Activated CD4-positive, alpha-beta T cell treated with anti-CD3 and anti-CD28 coated beads for 36 hours (primary cell): ENCODE measurements at places on chromosomes 7 and 10.

DNA sequence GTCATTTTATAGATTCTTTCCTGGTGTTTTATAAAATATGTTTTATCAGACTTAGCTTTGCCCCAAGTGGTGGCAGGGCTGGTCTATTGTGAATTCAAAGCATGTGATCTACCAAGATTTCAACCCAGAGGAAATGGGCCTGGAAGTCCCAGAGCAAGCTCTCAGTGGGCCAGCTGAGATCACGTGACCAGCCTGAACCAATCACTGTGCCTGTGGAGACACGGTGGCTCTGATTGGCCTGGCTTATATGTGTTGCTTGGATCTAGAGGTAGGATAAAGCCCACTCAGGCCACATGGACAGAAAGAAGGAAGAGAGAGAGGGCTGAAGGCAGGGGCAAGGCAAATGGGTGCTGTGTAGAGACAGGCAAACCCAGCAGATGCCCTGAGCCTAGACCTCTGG is 65.5 kb upstream of the GATA3 start:
- peak; percentile 9 for DNase-seq

DNA sequence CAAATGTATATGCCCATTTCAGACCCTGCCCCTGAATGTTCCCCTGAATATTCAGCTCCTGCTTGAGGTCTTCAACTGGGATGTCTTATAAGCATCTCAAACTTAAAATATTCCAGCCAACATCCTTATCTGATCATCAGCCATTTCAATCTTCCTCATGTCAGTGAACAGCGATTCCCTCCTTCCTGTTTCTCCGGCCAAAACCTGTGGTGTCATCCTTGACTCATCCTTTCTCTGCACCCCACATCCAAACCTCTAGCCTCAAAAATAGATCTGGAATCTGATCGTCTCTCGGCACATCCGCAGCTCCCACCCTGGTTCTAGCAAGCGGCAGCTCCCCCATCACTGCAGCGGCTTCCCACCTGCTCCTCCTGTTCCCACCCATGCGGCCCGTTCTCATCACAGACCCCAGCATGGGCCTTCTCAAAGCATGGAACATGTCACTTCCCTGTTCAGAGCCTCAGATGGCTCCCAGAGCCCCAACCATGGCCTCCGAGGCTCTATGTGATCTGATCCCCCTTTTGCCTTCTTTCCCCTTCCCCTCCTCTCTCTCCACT is 165.7 kb downstream of the HECW1 start:
- DNase-seq: no peak

DNA sequence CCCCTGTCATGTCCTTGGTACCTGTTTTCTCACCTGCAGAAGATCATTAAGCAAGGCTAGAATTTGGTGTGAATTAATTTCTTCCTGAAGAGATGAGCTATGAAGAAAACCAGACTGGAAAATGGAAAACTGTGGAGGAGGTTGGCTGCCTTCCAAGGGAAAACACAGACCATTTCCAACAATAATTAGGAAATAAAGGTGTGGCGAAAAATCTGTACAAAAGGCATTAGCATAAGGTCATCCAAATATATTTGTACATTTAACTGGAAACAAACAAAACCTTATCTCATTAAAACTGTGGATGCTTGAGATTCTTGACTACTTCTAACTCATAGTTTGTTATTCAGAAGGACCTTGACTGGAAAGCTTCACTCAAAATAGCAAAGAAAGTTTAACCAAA is 1.7 kb downstream of the STN1 start:
- DNase-seq: no peak

DNA sequence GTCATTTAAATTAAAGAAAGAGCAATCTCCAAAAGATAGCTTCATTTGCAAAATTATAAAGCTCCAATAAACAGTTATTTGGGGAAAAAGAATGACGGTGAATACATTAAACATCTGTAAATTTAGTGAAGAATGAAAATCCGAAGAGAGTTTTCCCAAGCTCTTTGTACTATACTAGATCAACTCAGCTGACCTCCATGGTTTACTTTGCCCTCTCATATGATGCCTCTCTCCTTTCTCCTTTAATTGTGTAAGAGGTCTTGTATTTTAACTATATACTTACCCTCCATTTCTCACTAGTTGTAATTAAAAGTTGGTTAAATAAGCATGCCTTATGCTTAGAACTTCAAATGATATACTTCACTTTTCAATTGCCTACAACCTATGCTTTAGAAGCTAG is 125.8 kb downstream of the CACNA2D1 start:
- no peak for DNase-seq

DNA sequence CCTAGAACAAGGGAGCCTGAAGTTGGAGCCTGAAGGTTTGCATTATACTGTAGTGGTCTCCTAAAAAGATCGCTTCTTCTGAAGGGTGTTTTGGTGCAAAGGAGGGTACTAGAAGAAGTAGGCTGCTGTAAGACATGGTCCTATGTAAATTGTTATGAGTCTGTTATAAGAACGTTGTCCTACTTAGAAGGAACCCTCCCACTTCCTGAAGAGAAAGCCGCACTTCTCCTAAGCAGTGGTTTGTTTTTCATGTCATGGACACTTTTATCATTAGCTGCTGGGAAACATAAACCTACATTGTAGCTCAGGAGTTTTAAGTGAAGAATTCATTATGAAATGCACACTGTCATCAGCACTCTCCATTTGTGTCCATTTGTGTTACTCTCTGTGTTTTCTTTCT is 129.1 kb upstream of the ITGB1 start:
- DNase-seq: no peak

- no peak for DNase-seq
Measured at GRCh38 chr10:73166972-73167371, 836 bp downstream of the ECD start.

DNA sequence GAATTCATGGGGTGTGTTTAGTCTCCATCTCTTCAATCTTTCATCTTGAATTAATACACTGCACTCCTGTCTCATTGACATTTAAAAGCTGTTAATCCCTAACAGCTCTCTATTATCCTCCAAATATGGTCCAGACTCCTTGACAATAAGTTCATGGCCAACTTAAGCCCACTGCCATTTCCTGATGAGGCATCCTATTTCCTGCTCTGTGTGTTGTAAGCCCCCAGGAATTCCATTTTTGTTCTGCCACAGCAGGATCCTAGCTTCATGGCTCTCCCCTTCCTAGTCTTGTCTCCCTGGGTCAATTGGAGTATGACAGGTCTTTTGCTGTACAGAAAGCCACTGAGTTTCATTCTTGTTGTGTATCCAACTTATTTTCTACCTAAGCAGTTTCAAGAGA is 218.8 kb downstream of the OTUD1 start:
- no peak for DNase-seq

DNA sequence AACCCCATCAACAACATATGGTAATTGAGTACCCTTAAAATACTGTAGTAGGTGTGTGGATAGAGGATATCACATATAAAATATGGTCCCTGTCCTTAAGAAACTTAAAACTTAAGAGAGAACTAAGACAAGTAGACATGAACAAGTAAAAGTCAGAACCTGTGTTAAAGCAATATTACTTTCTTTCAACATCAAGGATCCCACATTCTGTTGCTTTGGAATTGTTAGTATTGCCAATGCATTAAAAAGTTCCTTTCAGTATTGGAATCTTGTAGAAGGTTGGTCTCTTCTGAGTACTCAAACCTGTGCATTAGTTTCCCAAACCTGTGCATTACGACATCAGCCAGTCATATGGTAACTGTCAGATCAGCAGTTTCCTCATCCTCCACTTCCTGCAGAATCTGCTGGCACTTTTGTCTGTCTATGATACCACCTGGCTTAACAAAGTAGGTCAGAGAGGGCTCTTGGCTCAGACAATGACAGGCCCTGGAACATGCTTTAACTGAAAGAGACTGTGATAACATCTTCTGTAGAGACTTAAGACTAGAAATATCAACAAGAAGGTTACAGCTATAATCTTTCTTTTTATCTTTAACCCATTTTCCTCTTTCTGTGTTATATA is 56.5 kb downstream of the CCDC71L start:
- DNase-seq: peak; percentile 52

DNA sequence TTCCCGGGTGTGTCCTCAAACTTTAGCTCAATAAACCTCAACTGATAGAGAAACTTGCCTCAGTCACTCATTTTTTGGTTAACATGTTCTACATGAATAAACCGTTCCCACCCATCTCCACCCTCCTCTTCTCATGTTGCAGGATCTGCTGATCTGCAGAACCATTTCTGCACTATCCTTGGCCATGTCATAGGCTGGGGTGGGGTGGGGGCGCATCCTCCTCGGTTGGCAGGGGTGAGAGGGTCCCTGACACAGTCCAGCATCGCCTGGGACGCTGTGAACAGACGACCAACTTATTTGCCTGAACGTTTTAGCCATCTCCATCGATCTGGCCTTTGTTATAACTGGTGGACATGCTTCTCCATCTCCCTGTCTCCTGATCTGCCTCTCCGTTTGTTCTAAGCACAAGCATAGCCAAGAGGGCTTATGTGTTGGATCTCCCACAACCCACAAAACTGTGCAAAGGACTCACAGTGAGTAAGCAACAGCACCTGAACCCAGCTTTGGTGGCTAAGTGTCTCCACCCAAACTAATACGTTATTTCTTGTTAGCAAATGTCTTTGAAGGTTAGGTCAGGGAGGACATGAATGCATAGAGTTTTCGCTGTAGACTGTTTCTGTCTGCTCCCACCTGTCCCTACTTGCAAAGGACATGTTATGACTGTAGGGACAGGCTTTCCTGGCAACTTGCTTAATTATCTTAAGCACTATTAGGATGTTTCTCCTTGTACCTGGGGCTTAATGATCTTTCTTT is 51.7 kb downstream of the PRKCQ start:
- no peak for DNase-seq

DNA sequence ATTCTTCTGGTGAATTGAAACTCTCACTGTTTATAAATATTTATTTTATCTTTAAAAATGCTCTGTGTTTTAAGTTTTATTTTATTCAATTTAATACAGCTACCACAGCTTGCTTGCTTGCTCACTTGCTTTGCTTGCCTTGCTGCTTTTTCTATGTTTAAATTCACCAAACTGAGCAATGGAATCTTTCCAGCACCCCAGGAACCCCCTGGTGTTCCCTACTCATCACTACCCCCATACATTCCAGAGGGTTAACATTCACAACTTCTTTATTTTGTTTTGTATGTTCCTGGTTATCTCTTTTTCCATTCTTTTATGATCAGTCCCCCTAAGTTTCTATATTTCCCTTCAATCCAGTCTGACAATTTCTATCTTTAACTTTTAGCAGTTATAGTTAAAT is 166.5 kb upstream of the COL1A2 start:
- DNase-seq: no peak

GRCh38 chr7:26187380-26188205 is 13.0 kb downstream of the HNRNPA2B1 start:
- no peak for DNase-seq

- no peak for DNase-seq
Measured at GRCh38 chr7:129388333-129389098, 45.7 kb upstream of the STRIP2 start.

- DNase-seq: no peak
Measured at GRCh38 chr10:104641937-104642657, 1.0 kb downstream of the SORCS3 start.

DNA sequence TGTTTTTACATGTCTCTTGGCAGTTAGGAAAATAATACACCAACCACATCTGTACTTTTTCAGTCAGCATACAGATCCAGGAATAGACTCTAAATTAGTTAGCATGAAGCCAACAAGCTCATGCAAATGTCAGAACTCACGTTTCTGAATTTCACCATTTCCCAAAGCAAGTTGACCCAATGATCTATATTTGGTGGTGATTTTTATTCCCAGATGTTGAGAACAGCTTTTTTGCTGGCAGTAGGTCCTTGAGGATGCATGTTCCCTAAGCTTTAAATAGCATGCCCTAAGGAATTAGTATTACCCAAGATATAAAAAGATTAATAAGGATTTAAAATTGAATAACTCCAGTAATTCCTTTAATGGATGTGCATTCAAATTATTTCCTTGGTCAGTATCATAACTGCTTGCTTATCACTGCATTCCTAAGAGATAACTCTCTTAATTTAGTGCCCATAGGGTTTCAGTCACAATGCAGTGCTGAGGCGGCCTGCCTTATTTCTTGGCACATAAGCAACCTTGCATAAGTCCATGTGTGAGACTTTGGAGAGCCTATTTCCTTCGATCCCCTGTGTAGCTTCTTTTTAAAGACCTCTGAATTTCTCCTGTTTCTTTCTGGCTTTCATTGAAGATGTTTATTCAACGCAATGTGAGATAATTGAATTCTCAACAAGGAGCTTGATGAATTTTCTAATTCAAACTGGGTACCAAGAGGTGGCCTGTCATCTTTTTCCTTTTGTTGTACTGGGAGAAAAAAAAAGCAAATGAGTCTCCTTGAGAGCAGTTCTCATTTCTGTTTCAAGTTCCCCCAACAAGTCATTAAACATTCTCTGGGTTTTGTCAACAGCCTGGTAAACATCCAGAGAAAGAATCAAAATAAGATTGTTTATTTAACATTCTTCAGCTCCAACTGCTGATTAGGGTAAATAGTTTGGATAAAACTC is 135.3 kb upstream of the MEOX2 start:
- DNase-seq: no peak

GRCh38 chr10:111999205-111999914 is 184.2 kb downstream of the GPAM start:
- no peak for DNase-seq

DNA sequence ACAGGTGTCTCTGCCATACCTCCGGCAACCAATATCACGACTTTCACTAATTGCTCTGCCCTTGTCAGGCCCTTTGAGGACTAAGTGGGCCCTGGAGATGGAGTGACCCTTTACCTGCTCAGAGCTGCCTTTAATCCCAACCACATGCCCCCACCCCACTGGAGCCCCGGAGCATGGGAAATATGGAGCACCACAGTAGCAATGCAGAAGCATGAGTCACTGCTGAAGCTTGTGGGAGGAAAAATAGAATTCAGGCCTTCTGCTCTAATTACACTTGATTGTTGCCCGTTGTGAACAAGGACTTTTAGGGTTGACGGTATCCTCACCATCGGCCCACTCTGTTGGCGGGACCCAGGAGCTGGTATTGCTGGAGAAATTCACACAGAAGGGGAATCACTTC is 52.5 kb upstream of the FRMD4A start:
- DNase-seq: no peak

DNA sequence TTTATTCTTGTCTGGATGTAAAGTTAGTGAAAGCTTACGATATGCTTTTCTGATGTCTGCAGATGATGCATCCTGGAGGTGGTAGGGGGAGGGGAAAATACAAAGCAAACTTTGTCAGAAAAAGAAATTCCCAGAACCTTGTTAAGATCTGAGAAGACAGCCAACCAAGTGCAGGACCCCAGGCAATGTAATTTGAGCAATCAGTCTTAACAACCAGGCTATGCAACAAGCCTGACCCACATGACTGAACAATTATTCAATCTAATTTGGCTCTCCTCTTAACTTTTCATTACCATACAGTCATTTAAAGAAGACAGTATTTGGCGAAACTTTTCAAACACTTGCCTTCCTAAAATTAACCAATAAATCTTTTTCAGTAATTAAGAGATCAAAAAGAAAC is 74.5 kb downstream of the DNAJC1 start:
- no peak for DNase-seq

- peak; percentile 38 for DNase-seq
Measured at GRCh38 chr7:130090745-130091532, 20.6 kb downstream of the KLHDC10 start.

GRCh38 chr10:58414270-58415041 is 29.2 kb downstream of the TFAM start:
- DNase-seq: no peak
